CD4-positive, alpha-beta T cell treated with Interleukin-4 for 4 hours (primary cell): ENCODE measurements at places on chromosomes 5 and 9.

- DNase-seq: no peak
Measured at GRCh38 chr9:134386951-134387831, 60.9 kb downstream of the RXRA start.

- no peak for DNase-seq
Measured at GRCh38 chr9:37559125-37559524, 17.1 kb downstream of the FBXO10 start.

DNA sequence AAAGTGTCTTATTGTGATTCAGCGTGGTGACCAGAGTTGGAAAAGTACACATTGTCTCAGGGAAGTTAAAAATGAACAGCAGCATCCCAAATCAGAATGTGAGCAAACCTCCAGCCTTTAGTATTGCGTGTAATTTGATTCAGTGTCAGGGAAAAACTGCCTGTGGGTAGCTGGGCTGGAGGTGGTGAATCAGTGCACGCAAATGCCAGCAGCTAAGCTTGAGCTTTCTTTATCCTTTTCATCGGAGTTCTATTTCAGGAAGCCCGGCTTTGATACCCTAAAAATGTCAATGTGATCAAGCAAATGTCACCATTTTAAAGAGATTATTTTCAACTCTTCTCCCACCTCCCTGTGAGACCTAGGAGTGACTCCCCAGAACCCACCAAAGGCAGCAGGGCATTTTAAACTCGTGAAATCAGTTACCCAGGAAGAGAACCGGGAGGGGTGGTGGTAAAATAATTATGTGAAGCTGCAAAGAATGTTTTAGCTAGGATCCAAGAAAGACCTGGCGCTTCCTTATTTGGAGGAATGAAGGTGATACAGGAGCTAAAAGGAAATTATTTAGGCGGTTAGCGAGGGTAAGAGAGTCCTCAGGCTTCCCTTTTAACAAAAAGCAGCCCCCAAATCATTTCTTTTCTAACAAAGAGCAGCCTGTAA lies 25.7 kb upstream of the C5orf47 start:
- DNase-seq: no peak

DNA sequence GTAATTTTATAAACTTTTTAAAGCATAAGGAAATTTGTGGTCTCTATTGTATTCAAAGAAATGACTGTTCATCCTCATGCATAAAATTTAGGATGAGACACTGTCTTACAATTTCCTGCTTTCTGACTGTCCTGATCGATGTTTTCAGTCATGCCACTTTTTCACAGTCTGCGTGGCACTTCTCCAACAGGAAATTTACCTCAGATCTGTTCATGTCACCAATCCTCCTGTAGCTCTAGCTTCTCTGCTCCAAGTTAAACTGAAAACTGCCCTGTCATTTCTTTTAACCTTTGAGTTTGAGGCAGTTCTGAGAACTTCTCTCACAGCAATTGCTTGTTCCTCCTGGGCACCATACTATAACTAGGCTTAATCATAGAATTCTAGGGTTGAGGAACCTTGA lies 455.1 kb downstream of the EFNA5 start:
- DNase-seq: no peak

GRCh38 chr9:120868676-120869359 lies 8.2 kb downstream of the PHF19 start:
- peak; percentile 97 for DNase-seq

DNA sequence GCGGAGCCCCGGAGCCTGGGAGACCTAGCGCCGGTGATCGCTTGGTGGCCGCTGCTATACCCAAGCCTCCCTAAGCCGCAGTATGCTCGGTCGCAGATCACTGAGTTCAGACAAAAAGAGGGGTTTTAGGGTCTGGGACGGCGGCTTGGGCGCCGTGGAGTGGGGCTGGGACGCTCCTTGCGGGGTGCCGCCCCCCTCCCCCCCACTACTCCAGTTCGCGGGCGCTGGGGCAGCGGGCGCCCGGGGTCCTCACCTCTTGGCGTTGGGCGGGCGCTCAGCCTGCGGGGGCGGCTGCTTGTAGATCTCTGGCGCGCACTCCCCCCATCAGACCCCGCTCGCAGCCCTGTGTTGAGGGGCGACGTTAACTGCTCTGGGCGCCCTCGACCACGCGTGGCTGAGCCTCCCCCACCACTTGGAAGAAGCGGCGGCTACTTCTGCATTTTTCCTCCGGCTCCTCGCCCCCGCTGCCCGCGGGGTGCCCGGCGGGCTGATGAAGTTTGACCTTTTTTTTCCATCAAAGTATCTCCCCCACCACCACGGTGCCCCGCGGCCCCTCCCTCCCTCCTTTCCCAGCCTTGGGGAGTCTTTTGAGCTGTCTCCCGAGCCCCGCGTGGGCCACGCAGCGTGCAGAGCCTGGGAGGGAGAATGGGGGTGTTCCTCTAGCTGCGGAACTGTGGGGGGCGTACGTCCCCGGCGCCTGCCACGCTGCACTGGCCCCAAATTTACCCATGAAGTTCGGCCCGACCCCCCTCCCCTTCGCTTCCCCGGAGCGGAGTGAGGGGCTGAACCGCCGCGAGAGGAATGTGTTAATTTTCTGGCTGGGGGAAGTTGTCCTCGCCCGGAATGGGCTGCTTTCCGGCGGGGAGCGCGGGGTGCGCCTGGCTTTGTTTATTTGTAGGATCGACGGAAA lies 1.2 kb downstream of the CXXC5 start:
- DNase-seq: no peak

DNA sequence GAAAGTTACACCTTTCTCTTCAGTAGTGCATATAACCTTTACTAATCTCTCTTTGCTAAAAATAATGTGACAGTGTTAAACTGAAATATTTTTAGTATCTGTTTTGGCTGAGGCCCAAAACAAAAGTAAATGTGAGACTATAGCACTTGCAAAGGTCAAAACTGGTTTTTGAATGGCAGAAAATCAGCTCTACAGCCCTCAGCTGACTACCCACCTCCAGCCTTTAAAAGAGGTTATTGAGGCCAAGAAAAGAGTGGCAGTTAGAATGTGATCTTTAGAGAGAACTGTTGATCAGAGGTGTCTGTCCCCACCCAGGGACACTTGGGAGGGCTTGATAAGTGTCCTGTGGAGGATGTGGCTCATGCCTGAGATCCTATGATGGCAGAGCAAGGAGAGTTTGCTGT lies 30.9 kb downstream of the PRKACG start:
- no peak for DNase-seq

- no peak for DNase-seq
Measured at GRCh38 chr9:20065046-20065445, 276.2 kb upstream of the SLC24A2 start.

DNA sequence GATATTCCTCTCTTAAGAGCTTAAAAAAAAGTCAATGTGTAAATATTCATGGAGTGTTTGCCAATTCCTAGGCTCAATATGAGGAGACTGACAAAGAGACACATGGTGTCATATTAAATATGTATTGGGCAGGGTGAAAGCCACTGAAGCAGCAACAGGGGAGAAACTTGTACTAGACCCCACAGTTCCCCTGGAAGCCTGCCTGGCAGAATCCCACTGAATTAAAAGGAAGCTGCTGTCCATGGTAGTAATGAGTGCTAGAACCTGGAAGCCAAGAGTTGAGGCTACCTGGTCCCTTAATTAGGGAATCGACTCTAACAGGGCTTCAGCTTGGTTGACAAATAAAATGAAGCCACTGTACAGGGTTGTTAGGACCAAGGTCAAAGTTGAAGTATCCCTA lies 129.4 kb upstream of the GPR151 start:
- DNase-seq: no peak

DNA sequence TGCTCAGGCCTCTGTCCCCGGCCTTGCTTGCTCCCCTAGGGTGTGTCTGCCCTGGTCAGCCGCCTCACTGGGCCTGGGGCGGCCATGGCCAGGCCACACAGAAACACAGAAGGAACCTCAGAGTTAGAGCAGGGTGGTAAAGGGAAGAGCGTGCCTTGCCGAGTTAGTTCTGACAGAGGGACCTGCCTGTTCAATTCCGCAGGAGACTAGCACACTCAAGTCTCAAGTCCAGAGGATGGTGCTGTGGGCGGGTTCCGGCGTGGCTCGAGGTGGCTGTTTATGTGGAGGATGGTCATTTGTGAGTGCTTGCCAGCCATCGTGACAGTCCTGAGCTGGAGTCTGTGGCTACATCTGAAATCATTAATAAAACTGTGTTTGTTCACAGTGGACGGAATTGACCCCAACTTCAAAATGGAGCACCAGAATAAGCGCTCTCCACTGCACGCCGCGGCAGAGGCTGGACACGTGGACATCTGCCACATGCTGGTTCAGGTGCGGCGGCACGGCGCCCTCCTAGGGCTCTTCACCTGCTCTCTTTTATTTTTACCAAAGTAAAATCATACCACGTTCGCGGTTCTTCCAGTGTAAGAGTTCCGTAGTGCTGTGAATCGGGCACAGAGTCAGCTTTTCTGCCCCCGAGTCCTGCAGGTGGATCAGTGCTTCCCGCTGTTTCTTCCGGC lies 95.5 kb upstream of the CACNA1B start:
- no peak for DNase-seq

- DNase-seq: no peak
Measured at GRCh38 chr9:109251080-109251775, 69.6 kb downstream of the EPB41L4B start.

DNA sequence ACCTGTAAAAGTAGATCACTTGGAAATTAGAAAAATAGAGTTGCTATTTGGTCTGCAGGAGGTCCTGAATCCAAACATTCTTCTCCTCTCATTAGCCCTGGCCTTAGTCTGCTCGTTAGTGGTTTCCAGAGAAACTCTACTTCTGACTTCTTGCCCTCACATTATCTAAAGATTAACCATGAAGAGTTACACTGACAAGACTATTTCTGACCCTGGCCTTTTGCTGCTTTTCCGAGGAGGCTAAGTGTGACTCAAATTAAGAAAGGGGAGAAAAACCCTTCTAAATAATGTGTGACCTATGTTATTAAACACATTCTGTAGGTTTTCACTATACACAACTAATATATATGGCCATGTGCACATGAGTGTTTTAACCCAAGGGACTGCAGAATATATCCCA lies 302.4 kb downstream of the RAB3C start:
- no peak for DNase-seq

- no peak for DNase-seq
Measured at GRCh38 chr5:174751154-174752000, 27.0 kb downstream of the MSX2 start.

DNA sequence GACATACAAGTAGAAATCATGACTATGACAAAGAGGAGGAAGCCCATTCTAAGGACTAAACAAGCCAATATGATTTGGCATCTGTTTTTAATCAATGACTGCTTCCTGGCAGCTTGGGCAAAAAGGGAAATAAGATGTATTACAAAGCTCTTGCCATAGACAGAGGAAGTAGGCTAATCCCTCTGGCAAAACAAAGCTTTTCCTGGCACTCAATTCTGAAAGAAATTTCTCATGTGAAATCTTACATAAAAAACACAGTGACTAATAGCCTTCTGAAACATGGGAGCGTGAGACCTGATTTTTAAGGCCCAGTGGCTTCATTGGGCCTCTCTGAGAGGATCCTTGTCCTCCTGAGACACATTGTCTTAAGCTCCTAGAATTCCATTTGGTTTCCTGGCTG lies 93.6 kb downstream of the COL23A1 start:
- DNase-seq: no peak

- DNase-seq: no peak
Measured at GRCh38 chr5:104355350-104355749, 792.8 kb upstream of the NUDT12 start.

DNA sequence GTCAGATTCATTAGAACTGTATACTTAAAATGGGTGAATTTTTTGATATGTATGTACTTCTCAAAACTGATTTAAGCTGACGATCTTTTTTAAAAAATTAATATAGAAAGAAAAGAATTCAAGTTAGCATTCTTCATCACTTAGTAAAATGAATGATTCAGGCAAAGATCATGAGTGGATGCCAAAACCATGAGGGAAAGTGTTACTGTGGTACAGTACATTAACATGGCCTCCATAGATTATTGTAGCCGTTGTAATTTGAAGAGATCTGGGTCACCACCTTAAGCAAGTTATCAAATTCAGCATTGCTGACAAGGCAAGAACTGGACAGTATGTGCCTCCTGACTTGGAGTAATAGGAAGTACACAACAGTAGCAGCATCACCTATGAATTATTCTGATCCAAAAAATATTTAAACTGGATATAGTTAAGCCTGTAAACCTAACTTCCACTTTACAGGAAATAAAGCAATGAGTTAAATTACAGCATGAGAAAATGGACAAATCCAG lies 29.7 kb downstream of the C9orf85 start:
- DNase-seq: no peak

DNA sequence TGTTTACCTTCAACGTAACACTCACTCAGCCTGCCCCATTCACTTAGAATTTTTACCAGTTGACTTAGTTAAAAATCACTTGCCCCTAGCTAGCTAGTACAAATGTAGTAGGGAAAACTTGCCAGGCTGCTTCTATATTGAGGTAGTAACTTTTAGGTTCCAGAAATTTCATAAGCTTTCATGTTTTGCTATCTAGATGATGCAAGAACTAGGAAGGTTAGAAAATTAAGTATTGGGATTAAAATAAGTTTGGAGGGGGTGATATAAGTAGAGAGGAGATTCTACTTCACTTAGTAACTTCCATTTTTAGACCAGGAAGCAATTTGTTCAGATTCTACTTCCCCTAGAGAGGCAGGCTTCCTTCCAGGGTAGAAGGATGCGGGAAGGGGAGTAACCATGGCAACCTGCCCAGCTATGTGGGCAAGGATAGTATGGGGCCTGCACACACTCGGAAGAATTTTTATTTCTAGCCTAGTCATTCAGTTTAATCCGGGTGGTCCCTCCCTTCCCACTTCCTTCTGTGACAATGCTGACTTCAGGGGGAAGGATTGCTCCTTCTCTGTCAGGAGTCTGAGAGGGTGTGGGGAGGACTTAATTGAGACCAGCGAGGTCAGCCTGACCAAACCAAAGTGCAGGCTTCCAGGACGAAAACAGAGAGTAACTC lies 4.2 kb downstream of the DAB2 start:
- no peak for DNase-seq

- DNase-seq: no peak
Measured at GRCh38 chr9:69078069-69078468, 42.5 kb downstream of the FXN start.

- DNase-seq: no peak
Measured at GRCh38 chr5:18090177-18090576, 455.9 kb downstream of the TAF11L14 start.

DNA sequence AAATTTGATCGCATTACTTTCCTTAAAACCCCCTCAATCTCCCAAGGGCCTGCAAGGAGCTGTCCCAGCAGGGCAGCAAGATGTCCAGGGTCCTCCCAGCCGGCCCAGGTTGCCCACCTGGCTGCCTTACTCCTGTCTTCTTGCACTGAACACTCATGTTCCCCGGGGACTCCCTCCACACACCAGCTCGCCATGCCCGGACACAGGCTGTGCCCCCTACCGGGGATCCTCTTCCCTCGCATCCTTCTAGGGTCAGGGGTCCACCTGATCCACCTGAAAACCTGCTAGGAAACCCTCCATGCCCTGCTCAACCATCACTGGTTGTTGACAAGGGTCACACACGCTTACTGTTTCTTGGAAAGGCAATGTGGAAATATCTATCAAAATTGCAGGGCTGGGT lies 172.0 kb upstream of the MSX2 start:
- DNase-seq: no peak
